ENCODE measurements at places on chromosomes 1 and 21.

DNA sequence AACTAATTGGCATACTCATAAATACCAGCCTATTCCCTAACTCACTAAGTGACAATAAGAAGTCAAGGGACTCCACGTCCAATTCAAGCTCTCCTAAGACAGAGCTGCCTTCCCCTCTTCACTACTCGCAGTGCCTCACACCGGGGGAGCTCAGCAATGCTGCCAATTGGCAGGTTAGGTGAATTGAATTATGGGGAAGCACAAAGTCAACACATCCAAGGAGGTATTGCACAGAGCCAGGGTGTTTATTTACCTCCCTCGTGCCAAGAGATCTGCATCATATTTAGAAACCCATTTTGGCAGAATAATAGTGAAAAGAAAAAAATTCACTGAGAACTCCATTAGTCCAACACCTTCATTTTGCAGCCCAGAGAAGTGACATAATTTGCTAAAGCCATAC, 20.4 kb upstream of the TNR start:
- DNase-seq = no peak

DNA sequence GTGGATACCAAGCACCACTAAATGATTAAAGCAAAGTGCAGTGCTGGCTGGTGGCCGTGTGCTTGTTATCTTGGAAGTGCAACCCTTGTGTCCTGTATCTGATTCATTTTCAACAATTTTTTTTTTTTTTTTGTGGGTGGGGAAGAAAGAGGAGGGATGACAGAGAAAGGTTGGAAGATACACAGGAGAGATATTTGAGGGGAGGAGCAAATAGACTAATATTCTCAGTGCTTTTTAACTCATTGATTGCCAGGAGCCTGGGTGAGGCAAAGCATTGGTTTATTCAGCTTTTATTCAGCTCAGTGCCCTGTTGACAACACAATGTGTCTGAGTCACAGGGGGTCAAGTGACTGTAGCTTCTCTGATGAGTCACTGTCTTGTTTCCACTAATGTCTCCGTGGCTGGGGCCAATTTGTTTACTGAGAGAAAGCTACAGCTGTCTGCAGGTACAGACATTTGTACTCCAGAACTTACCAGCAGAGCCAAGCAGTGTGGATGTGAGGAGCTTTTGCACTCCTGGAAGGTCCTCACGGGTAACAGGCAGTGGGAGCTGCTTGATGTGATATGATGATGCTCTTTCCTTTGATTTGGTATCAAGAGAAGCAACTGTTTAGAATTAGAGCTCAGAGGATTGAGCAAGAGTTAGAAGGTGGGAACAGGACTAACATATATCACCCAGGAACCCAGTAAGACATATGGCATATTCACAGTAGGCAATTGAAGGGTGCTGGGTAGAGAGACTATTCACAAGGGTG, 23.6 kb upstream of the DNM3 start:
- DNase-seq = no peak

- no peak for DNase-seq
These were observed 27.1 kb downstream of the DHCR24 start for GRCh38 chr1:54859700-54860391.

DNA sequence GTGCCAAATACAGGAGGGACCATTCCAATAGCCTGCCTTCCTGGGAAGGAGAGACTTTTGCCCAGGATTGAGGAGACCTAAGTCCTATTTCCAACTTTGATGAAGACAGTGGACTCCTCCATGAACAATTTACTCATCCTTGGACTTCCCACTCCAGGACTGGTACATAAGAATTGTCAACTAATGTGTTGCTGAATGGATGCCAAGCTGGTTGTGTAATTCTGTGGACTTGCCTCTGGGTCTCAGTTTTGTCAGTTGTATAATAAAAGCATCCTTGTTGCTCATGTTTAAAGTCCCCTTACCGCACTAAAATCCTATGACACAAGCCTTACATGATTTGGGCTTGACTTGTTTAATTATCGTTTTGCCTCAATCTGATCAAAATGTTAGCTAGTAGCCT, 13.2 kb upstream of the ZP4 start:
- DNase-seq = no peak

GRCh38 chr1:116671072-116671760, 3.7 kb upstream of the IGSF3 start:
- no peak for DNase-seq

GRCh38 chr1:169110236-169110635, 3.7 kb downstream of the ATP1B1 start:
- no peak for DNase-seq

DNA sequence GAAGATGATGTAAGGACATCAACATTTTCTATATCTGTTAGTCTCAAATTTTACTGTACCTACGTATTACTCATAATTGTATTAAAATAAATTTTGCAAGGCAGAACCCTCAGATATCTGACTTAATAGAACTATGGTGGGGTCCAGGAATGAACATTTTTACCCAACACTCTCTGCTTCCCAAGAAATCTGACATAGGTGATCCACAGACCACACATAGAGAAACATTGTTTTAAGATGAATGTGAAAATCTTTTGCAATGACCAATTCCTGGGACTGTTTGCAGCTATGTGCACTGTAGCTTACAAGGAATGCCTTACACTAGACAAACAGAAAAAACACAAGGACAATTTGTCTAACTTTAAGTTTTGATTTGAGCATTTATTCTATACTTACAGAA, 645.6 kb upstream of the ADGRL2 start:
- DNase-seq = no peak

- no peak for DNase-seq
These were observed 5.7 kb downstream of the QSOX1 start for GRCh38 chr1:180160357-180160756.

DNA sequence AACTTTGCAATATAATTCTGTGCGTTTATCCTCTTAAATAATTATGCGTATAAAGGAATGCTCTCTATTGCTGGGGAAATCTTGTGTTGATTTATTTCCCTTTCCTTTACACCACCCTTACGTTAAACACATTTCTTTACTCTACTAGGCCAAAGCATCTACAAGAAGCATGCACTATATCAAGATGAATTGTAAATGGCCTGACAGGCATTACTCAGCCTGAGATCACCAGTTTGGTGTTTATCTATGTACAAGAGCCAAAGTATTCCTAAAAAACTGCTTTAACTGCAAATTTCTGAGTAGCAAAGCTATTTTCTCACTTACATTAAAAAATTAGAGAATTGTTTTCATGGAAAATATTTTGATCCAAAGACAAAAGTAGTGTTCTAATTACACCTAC, 114.8 kb downstream of the TYW3 start:
- DNase-seq = no peak

DNA sequence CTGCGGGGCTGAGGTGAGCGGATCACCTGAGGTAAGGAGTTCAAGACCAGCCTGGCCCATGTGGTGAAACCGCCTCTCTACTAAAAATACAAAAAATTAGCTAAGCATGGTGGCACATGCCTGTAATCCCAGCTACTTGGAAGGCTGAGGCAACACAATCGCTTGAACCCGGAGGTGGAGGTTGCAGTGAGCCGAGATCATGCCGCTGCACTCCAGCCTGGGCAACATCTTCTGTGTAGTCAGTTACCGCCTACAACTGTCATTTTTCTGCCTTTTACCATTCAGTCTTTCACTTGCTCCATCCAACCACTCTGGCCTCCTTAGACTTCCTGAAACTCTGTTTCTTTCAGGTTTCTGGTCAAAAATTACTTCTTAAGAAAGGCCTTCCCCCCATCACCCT, 2.2 kb downstream of the MYCBP start:
- no peak for DNase-seq

DNA sequence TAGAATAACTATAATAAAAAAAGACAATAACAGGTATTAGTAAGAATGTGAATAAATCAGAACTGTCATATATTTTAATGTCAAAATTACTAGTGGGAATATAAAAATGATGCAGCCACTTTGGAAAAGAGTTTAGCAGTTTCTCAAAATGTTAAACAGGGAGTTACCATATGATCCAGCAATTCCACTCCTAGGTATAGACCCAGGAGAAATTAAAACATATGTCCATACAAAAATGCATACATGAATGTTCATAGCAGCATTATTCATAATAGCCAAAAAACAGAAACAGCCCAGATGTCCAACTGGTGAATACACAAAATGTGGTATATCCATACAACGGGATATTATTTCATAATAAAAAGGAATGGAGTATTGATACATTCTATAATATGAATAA, 71.6 kb downstream of the NVL start:
- DNase-seq = no peak

GRCh38 chr1:207365063-207365462, 43.6 kb downstream of the CD55 start:
- DNase-seq = no peak

GRCh38 chr1:101704895-101705294, 291.8 kb downstream of the OLFM3 start:
- DNase-seq = peak; percentile 3

- no peak for DNase-seq
These were observed 37.5 kb downstream of the XCL2 start for GRCh38 chr1:168506204-168506819.

GRCh38 chr1:205668951-205669340, 11.4 kb downstream of the SLC45A3 start:
- DNase-seq = peak; percentile 47

DNA sequence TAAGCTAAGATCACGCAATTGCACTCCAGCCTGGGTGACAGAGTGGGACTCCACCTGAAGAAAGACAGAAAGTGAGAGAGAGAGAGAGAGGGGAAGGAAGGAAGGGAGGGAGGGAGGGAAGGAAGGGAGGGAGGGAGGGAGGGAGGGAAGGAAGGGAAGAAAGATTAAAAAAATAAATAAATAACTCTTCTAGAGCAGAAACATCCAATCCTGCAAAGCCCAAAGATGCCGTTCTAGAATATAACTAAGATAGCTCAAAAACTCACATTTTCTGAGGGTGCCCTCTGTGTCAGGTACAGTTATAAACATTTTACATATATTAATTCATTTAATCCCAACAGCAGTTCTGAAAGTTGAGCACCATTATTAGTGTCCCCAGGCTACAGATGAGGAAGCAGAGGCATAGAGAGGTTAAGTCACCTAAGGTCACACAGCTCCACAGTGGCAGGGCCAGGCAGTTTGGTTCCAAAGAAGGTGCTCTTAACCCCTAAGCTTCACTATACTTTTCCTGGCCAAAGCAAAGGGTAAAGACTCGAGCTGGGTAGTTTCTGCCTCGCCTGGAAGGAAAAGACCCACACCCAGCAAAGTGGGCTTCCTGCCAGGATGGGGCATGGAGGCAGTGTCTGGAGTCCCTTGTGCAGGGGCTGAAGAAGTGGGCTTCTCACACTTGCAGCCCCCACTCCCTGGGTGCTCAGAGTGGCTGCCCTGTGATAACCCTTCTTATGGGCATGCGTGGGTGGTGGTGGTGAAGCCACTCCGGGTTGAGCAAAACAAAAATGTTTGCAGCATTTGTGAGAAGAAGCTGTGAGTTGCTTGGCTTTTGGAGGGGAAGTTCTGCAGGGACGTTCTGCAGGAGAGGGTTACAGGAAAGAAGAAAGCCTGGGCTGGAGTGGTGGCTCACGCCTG, 7.9 kb upstream of the PIK3CD start:
- DNase-seq = no peak

- no peak for DNase-seq
These were observed 10.0 kb downstream of the TSEN15 start for GRCh38 chr1:184061396-184062003.

DNA sequence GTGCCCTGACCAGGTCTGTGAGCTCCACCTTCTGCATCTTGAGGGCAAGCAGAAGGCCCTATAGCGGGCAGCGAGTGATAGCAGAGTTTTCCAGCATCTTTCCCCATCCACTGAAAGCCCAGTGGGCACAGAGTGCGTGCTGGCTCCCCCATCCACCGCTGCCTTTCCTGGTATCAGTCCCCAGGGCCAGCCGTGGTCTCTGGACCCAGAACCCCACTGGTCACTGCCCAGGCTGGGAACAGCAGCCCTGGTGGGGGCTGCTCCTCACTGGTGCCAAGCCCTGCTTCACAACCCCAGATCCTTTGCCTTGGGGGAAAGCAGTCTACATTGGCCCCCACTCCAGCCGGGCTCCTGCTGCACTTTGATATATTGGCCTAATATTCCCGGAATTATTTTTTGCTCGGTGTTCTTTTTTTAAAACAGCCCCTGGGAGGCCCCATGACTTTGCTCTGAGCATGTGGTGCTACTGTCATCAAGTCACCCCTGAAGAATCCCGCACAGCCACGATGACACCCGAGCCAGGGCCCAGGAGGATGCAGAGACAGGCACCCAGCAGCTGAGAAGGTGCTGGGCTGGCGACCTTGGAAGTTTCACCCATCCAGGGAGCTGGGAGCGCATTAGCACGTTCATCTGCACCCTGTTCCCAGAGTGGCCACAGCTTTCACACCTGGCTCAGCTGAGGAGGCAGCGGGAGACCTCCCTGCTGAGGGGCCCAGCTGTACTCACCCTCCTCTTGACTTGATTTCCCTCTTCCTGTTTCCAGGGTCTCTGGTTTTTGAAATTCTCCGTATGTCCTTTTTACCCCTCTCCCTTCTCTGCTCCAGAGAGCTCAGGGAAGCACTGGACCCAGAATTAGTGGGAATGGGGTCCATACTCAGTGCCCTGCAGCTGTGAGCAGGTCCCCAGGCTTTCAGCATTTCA, 56.9 kb downstream of the KLHDC7A start:
- no peak for DNase-seq

DNA sequence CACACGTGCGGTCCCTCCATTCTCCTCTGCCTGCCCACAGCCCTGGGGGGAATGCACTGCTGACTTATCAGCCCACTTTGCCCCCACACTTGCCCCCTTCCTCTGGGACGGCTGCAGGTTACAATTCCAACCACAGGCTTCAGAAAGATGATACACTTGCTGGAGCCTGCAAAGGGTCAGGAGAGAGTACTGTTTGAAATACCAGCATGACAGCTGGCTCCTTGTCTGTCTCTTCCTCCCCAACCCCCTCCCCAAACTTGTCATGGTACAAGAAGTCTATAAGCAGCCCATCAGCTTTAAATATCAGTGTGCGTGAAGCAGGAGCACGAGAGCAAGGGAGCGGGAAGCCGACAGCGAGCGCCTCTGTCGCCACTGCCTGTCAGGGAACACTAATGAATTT, 62.4 kb downstream of the ERI3 start:
- DNase-seq = no peak

- no peak for DNase-seq
These were observed 9.6 kb upstream of the SPATC1L start for GRCh38 chr21:46193829-46194373.

GRCh38 chr1:234545517-234546386, 64.2 kb downstream of the IRF2BP2 start:
- DNase-seq = no peak

DNA sequence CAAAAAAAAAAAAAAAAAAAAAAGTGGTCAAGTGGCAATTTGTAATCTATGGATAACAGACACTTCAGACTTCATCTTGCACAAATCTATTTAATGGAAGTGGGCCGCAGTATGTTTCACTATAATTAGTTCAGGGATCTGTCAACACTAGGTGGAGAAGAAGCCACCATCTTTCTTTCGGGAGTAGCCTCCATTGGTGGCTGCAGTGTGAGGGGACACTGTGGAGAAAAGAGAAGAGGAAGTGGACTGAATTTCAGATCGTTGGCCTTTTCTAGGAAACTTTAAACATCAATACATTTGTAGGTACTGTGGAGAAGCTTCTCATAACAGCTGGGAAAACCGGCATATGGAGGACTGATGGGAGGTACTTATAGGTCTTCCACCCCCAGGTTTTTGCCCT, 8.0 kb upstream of the ELAPOR1 start:
- no peak for DNase-seq

All from NAMALWA (cell line).